ENCODE measurements at places on chromosomes 7 and 10. TPM values are rescaled to one million over a fixed set of nuclear protein-coding genes. Genes with fewer than 3 reads are reported as not detected.

- DNase-seq: no peak
Observed at GRCh38 chr10:93572606-93573005, 6.1 kb downstream of the FFAR4 start.

- no peak for DNase-seq
Observed at GRCh38 chr7:16691241-16691640, 45.3 kb downstream of the BZW2 start.

- no peak for DNase-seq
Observed at GRCh38 chr7:2041496-2042367, 191.0 kb downstream of the MAD1L1 start.

DNA sequence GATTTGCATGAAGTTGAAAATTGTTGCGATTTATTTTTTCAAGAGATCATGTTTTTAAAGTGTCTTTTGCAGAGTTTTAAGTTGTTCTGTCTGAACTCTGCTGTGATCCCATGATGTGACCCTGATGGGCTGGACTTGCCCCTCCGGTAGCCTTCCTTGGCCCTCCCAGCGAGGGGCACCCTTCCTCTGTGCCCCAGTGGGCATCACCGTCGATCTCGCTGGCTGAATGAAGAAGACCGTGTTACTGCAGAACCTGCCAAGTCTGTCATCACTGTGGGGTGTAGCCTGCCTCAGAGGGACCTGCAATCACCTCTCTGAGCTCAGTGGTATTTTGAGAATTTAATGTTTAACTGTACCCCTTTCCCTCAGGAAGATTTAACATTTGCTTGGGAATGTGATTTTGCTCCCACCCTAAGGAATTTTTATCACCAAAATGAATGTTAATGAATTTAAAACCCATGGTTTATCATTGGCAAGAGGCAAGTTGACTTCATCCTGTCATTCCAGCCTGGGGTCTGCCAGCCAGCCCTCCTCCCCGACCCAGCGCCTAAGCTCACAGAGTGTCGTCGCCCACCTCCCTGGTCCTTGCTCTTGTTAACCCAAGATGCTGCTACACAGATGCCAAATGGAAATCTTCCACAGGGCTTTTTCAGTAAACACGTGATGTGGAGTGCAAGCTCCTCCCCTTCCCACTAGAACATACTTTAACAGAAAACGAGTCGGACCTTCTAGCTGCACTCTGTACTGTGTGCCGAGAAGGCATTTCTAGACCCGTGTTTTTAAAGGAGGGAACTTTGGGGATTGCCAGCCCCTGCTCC lies 115.4 kb downstream of the NT5C2 start:
- no peak for DNase-seq

- DNase-seq: peak; percentile 33
Observed at GRCh38 chr7:98802088-98802780, 67.6 kb downstream of the TMEM130 start.

GRCh38 chr7:91949221-91950009 lies 8.8 kb downstream of the AKAP9 start:
- DNase-seq: peak; percentile 24

- no peak for DNase-seq
Observed at GRCh38 chr10:127080317-127080716, 116.1 kb downstream of the INSYN2A start.

- no peak for DNase-seq
Observed at GRCh38 chr10:86773498-86773897, 17.1 kb downstream of the BMPR1A start.

The RAB19 gene
- 0.89 TPM for total RNA-seq

The CFAP46 gene
- total RNA-seq: not detected

The SEC24C gene
- total RNA-seq: 48.0 TPM

The HOXA7 gene
- 12.9 TPM for total RNA-seq

The NRG3 gene
- not detected for total RNA-seq

The THNSL1 gene
- 3.4 TPM for total RNA-seq

The NPC1L1 gene
- not detected for total RNA-seq
